Esophagus muscularis mucosa (tissue), 4 donors: ENCODE measurements at places on chromosomes 13 and 19. TPM values are rescaled to one million over a fixed set of nuclear protein-coding genes. Genes with fewer than 3 reads are reported as not detected.

- no peak for DNase-seq
Observed at GRCh38 chr13:104318121-104318520, 1251.9 kb upstream of the SLC10A2 start.

DNA sequence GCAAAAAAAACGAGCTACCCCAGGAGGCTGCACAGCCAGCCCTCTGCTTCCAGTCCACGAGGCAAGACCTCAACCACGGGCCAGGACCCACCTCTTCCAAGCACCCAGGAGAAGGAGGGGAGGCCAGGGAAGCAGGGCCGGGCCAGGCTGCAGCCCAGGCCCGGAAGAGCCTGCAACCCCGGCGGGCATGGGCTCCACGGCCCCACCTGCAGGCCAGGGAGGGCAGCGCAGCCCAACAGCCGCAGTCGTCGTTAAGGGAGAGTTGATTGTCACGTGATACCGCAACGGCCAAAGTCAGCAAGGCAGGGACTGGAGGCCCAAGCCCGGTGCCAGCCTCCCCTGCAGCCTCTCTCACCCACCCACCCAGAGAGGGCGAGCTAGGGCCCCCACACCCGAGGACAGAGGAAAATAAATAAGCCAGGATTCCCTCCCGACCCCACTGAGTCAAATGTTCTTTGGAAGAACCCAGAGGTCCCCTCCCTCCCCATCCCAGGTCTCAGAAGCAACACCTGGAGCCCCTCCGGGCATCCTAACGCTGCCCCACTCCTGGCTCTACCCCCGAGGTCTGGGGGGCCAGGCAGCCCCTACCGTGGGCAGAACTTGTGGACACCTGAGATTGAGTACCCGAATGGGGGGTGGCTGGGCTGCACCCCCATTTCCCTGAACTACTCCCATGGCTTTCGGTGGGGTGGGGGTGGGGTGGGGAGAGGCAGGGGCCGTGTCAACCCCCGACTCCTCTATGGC lies 5.2 kb upstream of the REXO1 start:
- no peak for DNase-seq

DNA sequence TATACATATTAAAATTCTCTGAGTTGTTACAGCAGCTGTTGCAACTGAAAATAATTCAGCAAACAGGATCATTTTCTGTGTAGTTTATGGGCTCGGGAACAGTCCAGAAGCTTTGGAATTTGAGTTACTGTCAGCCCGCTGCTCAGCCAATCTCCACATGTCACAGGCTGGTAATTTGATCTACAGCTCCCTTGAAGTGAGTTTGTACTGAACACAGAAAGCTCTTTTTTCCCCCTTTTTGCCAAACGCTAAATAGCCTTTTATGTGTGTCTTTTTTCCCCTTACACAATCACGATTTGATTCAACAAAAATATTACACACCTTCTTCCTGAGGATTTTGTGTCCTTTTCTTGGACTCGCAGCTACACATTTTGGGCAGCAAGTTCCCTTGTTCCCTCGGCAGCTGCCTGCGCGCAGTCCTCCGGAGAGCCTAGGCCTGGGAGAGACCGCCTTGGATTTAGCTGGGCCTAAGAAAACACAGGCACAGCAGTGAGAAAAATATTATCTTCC lies 371.4 kb downstream of the KCNRG start:
- peak; percentile 19 for DNase-seq

DNA sequence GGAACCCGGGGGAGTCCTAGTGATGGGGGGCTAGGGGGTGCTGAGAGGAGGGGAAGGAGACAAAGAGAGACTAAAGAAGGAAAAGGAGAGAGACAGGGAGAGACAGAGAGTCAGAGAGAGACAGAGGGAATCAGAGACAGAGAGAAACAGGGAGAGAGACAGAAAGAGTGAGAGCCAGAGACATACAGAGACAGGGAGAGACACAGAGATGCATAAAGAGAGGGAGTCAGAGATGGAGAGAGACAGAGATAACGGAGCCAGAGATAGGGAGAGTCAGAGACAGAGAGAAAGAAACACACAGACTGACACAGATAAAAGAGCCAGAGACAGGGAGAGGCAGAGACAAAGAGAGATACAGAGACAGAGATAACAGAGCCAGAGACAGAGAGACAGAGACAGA lies 1.5 kb upstream of the TNFSF9 start:
- DNase-seq: no peak

DNA sequence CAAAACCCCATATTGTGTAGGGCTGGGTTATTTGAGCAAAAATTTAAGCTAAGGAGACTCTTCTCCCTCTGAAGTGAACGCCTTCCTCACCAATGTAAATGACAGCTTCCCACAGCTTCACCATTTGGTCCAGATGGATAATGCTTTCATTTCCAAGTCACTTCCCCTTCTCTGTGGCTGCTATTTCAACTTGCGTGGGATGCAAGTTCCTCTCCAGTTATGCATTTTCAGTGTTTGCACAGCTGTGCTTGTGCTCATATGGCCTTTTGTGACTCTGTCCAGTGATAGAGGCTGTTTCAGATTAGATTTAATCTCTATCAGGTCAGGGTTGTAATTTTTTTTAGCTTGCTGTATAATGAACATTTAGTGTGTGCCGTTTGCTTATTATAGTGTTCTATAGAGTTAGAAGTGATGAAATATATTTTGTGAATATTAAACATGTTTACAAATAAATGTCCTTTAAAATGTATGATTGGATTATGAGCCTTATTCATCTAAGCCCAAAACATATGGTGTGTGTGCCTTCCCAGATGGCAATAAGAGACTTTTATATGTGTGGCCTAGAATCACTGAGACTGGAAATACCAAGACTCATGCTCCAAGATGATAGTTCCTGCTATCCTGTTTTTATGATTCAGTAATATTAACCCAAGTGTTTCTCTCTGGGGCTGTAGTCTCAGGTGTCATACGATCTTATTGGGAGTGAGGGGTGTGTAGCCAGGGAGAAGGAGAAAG lies 86.6 kb downstream of the TNFRSF19 start:
- no peak for DNase-seq

DNA sequence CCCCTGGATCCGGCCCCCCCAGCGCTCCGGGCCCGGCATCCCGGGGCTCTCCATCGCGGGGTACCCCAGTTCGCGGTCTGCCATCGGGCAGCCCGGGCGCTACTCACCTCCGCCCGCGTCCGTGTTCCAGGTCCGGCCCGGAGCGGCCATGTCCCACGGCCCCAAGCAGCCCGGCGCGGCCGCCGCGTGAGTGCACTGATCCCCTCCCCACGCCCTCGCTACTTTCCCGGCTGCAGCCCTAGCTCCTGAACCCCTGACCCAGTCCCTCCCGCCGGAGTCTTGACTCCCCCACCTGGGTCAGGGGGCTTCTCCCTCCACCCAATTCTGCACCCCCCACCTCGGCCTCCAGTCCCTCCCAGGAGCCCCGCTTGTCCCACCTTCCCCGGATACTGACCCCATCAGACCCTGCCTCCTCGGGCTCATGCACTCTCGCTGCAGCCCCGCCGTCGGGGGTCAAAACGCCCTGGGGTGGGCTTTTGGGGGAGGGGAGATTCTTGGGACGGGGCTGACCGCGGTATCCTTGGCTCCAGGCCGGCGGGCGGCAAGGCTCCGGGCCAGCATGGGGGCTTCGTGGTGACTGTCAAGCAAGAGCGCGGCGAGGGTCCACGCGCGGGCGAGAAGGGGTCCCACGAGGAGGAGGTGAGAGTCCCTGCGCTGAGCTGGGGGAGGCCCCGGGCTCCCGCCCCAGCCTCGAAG lies 566 bp downstream of the HMG20B start:
- DNase-seq: no peak

SSBP4 gene
- 109 TPM for total RNA-seq

ZNF560 gene
- not detected for total RNA-seq

SIRT2 gene
- total RNA-seq: 72.7 TPM

NCAN gene
- total RNA-seq: not detected

FSD1 gene
- 0.29 TPM for total RNA-seq

PSG5 gene
- total RNA-seq: not detected

SIGLEC9 gene
- total RNA-seq: 2.5 TPM
